ENCODE measurements at places on chromosomes 3 and 15.

- DNase-seq: no peak
Observed at GRCh38 chr3:8730656-8731055, 2.9 kb upstream of the CAV3 start.

DNA sequence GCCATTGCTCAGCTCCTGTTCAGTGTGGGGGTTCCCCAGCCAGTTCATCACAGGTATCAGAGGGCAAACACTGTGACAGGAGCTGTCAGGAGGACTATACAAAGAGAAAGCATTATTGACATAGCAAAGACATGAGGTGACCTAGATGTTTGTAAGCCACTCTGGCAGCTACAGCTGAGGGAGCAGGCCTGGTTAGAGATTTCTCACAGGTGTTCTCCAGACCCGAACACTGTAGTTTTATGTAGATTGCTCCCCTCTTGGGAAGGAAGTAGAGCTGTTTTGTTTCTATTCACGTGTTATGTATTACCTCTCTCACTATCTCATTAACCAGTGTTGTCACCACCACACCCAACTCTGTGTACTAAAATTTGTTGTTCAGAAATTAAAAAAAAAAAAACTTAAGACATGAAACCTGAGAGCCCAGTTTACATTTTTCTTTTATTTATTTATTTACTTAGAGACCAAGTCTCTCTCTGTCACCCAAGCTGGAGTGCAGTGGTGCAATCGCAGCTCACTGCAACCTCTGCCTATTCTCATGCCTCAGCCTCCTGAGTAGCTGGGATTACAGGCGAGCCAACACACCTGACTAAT lies 123.7 kb downstream of the RBPMS2 start:
- DNase-seq: no peak

DNA sequence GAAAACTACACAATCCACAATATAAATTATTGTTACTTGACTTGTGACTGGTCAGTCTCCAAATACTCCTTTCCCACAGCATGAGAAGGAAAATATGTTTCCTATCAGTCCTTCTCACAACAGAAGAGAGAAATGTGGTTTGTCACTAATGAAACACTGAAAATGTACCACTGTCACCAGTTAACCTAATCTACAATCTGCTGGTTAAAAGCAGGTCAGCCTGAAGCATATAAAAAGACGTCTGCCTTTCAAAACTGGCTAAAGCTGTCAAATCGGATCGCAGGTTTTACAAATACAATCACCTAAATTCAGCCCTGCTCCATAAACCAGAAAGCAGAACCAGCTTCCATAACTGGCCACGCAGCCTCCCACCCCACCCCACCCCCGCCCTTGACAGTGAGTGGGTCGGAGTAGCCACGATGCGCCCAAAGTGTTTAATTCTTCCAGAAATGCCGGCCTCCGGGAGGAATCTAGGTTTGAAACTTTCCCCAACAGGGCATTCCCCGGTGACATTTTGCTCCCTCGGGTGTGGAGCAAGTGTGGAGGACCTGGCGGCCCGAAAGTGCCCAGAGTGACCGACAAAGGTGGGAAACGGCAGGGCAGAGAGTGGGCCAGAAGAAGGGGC lies 682 bp downstream of the ETFA start:
- DNase-seq: peak; percentile 68

DNA sequence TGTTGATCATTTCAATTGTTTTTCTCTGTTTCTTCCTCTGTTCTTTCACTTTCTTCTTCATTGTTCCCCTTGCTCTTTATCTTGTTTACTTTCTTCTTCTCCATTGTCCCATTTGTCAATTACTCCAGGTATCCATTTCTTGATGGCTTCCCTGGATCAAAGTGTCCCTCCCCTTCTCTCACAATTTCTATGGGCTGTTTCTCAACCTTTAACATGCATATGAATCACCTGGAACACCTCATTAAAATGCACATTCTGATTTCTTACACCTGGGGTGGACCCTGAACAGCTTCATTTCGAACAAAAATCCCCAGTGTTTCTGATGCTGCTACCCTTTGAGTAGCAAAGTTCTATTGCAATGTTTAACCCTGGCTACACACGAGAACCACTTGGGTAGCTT lies 454.8 kb downstream of the EPHA6 start:
- DNase-seq: no peak

- no peak for DNase-seq
Observed at GRCh38 chr3:122481390-122481789, 33.3 kb downstream of the KPNA1 start.

DNA sequence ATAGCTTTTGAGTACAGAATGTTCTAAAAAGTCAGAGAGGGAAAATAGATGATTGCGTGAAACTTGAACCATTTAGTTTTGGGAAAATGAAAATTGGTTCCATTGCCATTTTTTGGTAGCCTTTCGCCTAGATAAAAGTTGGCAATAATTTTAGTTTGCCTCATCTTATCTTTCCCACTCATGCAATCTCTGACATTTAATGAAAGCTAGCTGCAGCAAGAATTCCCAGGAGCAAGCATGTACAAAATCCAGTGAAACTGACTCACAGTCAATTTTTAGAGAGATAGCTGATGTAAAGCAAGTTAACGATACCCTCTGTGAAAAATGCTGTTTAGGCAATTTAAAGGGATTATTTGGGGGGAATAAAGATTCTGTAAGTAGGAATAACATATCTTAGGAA lies 797.4 kb downstream of the GRM7 start:
- DNase-seq: no peak

GRCh38 chr15:85706779-85707518 lies 87.8 kb downstream of the KLHL25 start:
- DNase-seq: peak; percentile 29

DNA sequence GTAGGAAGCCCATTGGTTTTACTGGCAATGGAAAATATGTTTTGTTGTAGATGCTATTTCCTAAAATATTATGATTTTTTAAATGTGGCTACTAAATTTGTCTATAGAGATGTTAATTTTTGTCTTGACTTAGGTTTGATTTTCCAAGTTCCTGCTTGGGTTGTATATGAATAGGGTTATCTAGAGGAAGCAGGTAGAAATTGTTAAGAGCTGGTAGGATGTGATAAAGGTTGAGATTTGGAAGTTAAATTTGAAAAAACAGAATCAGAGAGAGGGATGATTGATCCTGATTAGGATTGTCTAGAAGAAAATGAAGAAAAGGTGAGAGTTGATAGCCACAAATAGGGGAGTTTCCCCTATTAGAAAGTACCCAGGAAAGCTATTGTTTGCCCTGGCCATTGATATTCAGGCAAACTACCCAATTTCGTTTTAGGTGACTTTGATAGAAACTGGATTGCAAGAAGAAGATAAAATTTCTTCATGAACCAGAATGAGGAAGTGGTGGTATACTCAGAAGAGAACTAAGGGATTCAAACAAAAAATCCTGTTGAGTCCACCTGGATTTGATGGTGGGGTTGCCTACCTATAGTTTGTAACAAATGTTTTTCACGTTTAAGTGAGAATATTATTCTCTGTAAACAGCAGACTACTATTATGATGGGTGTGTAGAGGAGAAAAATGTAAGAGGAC lies 91.2 kb upstream of the PHLDB2 start:
- DNase-seq: no peak

- no peak for DNase-seq
Observed at GRCh38 chr15:54519577-54519976, 541.3 kb downstream of the UNC13C start.

DNA sequence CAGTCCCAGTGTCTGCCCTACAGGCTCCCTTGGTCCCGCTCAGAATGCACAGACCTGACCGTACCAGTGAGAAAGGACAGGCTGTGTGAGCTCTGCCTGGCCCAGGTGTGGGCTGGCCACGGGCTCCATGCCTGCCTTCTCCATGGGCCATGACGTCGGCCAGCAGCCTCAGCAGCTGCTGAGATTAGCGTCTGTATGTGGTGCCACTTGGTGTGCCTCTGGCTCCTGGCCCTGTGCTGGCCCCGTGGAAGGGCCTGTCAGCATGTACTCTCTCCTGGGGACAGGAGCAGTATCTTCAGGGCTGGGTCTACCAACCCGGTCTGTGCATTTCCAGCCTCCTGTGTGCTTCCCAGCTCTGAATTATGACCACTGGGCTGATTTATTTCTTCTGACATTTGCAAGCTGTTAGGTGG lies 25.7 kb downstream of the KLF13 start:
- DNase-seq: no peak

DNA sequence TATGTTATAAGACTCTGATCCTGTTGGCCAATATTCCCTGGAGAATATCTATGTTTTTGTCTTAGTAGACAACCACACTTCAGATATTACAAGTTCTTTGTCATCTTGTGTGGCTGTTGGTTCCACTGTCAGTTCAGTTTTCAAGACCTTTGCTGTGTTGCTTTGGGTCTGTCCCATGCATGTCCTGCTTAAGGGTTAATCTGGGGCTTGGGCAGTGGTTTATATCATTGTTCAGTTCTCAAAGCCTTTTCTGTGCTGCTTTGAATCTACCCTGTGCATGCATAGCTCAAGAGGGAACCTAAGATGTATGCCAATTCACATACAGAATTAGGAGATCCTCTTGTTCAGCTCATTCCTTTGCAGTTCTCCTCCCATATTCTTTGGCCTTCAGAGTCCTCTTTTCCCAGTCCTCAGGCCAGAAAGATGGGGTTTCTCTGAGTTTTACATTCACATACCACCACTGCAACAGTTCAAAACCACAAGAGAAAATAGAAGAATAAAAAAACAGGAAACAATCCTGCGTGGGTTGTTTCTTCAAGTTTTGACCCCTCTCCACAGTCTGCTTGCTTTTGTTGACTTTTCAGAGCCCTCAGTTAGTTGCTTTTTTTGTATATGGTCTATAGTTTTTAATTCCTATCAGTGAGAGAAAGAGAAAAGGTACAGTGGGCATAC lies 21.6 kb downstream of the BUB1B start:
- DNase-seq: peak; percentile 23

- no peak for DNase-seq
Observed at GRCh38 chr3:126937533-126937932, 45.4 kb upstream of the PLXNA1 start.

GRCh38 chr3:151315136-151315535 lies 1.5 kb downstream of the GPR87 start:
- no peak for DNase-seq

GRCh38 chr3:37906734-37907282 lies 45.1 kb downstream of the CTDSPL start:
- no peak for DNase-seq

- no peak for DNase-seq
Observed at GRCh38 chr3:117743993-117744392, 1034.4 kb downstream of the TUSC7 start.

GRCh38 chr15:57283774-57284503 lies 92.4 kb upstream of the CGNL1 start:
- DNase-seq: peak; percentile 92

GRCh38 chr3:55802816-55803215 lies 315.7 kb upstream of the WNT5A start:
- no peak for DNase-seq

DNA sequence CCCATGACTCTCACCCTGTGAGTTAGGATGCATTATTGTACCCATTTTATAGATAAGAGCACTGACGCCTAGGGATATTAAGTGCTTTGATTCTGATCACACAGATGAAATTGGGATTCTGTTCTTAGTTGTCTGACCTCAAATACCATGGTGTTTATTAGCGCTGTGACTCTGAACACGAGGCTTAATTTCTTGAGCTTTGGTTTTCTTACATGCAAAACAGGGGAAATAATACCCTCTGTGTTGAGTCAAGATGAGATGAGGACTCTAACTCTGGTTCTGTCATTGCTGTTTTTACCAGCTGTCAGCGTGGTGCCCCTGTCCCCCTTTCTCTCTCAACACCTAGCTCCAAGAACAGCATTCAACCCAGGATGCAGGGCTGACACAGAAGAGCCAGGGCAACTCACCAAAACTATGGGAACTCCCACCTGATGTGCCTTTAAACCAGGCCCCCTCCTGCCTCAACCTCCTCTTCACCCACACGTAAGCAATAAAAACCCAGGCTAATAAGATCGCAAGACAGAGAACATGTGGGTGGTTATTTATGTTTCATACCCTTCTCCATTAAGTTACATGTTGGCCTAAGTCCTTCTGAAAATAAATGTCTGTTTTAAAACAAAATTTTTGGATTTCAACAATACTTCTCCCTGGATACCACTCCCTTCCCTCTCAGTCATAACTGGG lies 100.1 kb upstream of the SPATA12 start:
- no peak for DNase-seq

DNA sequence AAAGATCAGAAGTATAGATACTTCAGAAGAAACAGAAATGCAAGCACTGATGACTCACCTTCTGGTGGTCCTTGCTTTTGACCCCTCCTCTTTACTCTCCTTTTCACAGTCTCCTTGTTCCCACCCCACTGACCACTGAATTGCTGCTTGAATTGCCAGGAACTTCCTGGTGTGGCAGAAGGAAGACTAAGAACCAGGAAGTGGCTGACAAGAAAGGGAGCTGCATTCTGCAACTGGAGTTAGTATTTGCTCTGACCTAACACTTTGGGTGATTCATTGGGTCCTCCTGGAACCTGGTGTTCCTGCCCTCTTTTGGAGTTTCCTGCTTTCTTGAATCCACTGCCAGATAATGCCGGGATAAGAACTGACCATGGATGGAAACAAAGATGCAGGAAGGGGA lies 23.0 kb downstream of the KY start:
- DNase-seq: peak; percentile 36

DNA sequence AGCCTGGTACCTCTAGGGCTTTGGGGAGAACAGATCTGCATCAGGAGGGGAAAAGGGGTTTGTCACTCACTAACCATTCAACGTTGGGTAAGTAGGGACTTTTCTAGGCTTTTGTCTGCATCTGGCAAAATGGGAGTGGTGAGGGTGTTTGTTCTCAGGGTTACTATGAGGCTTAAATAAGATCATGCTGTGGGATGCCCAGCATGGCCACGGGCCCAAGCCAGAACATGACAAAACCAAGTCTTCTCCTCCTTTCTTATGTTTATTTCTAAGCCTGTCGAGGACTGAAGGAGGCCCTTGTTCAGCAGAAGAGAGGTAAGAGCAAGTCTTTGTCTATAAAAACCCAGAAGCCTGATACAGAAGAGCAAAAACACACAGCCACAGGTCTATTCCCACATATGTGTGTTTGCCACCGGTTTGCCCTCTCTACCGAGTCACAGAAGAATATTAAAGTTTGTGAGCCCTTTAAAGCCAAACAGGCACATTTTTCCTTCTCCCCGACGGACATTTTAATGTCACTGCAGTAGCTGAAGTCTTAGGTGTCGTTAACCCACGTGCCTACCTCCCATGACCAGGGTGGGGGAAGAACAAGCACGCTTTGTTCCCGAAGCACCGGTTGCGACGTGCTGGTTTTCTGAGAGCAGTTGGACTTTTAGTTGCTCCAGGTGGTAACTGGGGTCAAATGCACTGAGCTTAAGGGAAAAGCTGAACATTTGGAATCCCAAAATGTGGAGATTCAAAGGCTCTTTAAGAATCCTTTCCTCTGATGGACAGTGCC lies 72.1 kb downstream of the NOX5 start:
- DNase-seq: no peak

- DNase-seq: peak; percentile 73
Observed at GRCh38 chr15:88331291-88331690, 74.8 kb upstream of the NTRK3 start.

- DNase-seq: no peak
Observed at GRCh38 chr3:146222204-146223046, 28.5 kb downstream of the PLSCR4 start.

GRCh38 chr3:107704477-107704876 lies 181.7 kb downstream of the BBX start:
- no peak for DNase-seq

- peak; percentile 74 for DNase-seq
Observed at GRCh38 chr3:183880121-183880520, 4.6 kb downstream of the PARL start.

Data from NB4 (cell line).